ENCODE measurements at places on chromosomes 5 and 9.

- DNase-seq = no peak
Observed at GRCh38 chr9:101849102-101849707, 110.8 kb upstream of the GRIN3A start.

DNA sequence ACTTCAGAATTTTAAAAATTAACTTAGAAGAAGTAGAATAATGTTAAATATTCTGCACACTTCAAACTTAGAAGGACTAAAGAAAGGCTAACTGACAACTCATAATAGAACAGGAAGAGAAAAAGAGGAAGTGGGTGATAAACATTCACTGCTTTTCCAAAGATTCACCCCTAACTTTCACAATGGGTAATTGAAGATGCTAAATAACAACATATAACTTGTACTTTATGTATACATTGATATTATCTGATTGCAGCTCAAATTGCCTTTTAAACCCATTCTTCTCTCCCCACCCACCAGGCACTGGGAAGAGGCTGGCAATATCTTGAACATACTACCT lies 376.6 kb downstream of the EFNA5 start:
- no peak for DNase-seq

GRCh38 chr9:27432308-27432707 lies 91.8 kb upstream of the IFNK start:
- DNase-seq = no peak

DNA sequence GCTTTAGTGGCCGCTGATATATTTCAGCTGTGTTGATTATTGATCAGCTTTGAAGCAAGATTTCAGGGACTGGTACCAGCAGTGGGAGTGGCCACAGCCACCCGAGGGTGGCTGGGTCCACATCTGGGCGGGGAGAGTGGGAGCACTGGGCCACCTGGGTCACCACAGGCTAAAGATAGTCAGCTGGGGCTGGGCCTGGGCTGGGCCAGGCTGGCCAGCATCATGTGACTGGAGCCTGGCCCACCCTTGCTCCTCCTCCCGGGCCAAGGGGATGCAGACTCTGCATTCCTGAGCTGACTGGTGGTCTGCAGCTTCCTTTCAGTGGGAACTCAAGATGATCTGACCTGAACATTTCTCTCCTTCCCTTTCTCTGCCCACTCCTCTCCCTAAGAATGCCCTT lies 27.1 kb downstream of the LARP1 start:
- DNase-seq = no peak

DNA sequence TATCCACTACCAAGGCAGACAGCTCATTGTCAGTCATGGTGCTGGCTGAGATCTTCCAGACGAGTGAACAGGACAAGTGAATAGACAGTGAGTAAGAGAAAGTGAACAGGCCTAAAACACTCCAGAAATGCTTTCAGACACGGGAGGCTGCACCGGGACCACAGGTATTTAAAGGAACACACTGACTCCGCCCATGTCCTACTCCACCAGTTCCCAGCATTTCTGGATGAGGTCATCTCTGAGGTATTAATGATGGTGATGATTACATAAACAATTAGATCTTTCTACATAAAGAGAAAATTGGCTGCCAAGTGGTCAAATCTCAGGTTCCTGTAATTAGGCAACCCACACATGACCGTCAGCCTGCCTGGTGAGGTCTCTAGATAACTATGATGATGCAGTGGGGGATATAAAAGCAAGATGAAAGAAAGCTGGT lies at the start of gene ACTBL2:
ACTBL2 (minus strand) TSS at position 141 of the 436 bp plus-strand sequence; CDS start at position 37, 104 bp downstream.
- no peak for DNase-seq

DNA sequence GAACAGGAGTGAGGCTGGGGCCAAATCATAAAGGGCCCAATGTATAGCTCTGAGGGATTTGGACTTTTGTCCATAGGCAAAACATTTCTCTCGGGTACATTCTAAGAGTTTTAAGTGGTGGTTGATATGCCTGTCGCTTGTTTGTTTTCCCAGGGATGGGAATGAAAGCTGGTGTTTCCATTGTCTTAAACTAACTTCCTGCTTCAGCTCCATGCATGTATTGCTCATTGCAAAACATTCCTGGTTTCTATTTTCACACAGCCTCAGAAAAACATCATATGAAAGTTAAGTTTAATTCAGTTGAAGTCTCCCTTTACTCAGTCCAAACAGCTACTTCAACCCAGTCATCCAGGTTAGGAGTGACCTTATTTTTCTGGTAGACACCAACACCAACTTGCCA lies 235.0 kb downstream of the ACTL7B start:
- DNase-seq = no peak

- no peak for DNase-seq
Observed at GRCh38 chr9:80555782-80556325, 984.1 kb downstream of the TLE4 start.

DNA sequence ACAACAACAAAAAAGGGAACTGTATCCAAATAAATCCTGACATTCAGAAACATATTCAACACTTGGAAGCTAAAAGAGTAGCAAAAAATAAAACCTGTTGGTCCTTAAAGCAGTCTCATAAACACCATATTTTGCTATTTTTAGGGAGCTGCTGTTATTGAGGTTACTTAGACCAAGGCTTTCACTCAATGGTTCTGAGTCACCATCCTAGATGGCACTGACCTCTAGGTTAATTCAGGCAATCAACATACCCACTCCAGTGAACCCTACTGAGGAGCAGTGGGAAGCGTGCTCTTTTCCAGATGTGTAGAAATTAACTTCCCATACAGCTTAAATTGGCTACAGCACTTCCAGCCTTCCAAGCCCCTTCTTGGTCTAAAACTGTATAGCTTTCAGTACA lies 5.2 kb downstream of the GNAQ start:
- no peak for DNase-seq

DNA sequence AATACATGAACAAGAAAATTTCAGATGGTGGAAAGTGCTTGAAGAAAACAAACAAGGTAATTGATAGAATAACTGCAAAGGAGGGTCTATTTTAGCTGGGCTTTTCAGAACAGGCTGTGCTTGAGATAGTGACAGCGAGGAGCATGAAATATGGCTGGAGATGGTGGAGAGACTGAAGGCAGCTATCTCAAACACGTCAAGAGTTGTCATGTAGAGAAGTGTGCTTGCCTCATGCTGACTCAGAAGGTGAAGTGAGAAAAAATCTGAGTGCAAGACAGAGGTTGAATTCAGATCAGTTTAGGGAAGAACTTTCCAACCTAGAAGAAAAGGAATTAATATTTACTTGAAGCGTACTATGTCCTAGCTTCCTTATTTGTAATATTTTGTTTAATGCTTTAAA lies 115.5 kb upstream of the RANBP3L start:
- DNase-seq = no peak

DNA sequence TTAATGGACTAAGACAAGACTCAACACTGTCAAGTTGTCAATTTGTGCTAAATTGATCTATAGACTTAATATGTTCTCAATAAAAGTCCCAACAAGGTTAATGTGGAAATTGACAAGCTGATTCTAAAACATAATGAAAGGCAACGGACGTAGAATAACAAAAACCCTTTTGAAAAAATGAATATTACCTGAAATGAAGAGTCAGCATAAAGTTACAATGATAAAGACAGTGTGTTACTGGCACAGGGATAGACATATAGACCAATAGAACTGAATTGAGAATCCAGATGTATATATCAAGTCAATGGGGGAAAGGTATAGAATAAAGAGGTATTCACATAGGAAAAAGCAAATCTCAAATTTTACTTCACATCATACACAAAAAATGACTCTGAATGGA lies 37.7 kb upstream of the BARX1 start:
- no peak for DNase-seq

GRCh38 chr5:57497733-57498132 lies 15.1 kb upstream of the ACTBL2 start:
- DNase-seq = no peak

GRCh38 chr9:16429671-16430070 lies 440.8 kb downstream of the BNC2 start:
- DNase-seq = no peak

- no peak for DNase-seq
Observed at GRCh38 chr5:10502578-10502977, 60.9 kb downstream of the ROPN1L start.

DNA sequence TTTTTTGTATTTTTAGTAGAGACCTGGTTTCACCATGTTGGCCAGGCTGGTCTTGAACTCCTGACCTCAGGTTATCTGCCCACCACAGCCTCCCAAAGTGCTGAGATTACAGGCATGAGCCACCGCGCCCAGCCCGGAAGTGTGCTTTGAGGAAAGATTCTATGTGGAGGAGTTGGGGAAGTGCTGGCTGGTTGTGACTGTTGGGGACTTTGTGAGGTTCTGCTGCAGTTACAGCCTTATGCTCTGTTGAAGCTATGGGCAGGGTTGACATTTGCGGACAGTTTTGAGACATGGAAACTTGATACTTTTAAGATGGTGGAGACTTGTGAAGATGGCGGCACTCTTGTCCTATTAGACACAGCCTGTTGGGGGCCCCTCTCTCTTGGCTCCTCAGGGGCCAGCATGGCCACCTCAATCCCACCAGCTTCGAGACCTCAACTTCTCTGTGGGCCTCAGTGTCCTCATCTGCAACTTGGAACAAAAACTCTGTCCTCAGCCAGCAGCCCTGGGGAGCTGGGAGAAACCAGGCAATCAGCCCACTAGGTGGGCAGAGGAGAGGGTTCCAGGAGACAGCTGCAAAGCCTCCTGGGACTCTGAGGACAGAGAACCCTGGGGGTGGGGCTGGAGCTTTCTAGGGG lies 24.9 kb downstream of the C9orf50 start:
- DNase-seq = no peak

- no peak for DNase-seq
Observed at GRCh38 chr9:79371301-79371700, 200.5 kb upstream of the TLE4 start.

DNA sequence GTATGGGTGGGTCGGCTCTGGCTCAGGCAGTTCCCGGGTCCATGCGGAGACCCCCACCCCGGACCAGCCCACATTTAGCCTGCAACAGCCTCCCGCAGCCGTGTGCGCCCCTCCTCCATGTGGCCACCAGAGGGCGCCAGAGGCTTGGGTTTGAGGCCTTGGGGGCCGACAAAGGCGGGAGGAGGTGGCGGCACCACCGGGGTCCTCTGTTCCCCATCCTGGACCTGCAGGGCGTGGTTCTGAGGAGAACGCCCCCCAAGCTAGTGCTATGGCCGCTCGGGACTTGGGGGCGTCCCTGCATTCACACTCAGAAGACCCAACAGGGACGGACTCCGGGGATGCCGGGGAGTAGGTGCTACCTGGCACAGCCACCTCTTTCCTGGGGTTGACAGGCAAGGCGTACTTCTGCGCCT lies 16.5 kb downstream of the ASS1 start:
- peak; percentile 72 for DNase-seq

- DNase-seq = no peak
Observed at GRCh38 chr5:14173377-14174229, 30.5 kb downstream of the TRIO start.

- DNase-seq = no peak
Observed at GRCh38 chr5:3345195-3345594, 250.4 kb upstream of the IRX1 start.

- peak; percentile 28 for DNase-seq
Observed at GRCh38 chr5:81626524-81626923, 124.4 kb downstream of the SSBP2 start.

- no peak for DNase-seq
Observed at GRCh38 chr5:55708732-55709131, 3.4 kb downstream of the SLC38A9 start.

GRCh38 chr9:86983620-86984259 lies 36.4 kb upstream of the GAS1 start:
- DNase-seq = peak; percentile 41

- DNase-seq = no peak
Observed at GRCh38 chr9:91163444-91163772, 198.3 kb downstream of the AUH start.

DNA sequence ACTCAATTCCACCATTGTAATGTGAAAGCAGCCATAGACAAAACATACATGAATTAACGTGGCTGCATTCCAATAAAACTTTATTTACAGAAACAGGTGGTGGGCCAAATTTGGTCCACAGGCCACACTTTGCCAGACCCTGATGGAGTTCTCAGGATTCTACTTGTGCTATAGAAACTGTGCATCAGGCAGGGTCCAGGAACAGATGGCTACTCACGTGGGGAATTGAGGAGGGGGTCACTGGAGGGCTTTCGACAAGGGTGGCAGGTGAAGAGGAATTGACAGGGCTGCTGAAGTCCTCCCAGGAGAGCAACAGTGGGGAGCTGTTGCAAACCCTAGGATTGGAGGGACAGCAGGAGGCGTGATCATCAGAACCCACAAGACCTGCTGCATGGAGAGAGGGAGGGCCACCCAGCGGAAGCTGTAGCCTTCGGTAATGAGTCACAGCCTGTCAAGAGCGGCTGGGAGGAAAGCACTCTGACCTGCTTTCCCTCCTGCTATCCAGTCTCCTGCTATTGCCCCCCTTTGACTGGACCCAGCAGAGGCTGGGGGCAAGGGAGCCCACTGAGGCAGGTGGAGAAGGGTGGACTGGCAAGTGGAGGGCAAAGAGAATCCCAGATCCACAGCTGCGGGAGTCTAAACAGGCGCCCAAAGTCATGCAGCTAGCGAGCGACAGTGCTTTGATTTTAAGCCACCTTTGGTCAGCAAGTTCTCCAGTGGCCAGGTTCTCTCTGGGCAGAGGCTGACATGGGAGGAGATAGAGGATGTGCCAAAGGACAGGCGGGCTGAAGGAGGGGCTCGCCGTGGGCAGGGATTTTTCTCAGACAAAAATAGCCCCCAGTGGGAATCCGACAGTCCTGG lies 138.3 kb upstream of the SMIM23 start:
- DNase-seq = no peak

GRCh38 chr5:108735790-108736189 lies 11.9 kb upstream of the FER start:
- DNase-seq = no peak

- DNase-seq = no peak
Observed at GRCh38 chr5:175887463-175887862, 16.1 kb downstream of the CPLX2 start.

GRCh38 chr5:149060325-149060724 lies 2.5 kb downstream of the SH3TC2 start:
- no peak for DNase-seq

DNA sequence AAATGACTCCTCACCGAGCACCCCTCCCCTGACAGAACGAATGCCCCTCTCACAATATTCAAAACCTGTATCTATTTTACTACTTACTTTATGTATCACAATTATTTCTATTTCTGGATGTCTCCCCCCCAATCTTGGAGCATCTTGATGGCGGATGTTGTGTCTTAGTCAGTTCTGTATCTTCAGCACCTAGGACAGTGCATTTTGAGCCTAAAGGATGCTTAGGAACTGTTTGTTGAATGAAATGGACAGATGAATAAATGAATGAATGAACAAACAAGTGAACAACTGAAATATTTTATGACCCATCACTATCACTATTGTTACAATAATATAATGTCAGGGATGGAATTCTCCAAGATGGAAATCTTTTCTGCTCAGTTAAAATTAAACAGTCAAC lies 295.7 kb downstream of the DNAH5 start:
- no peak for DNase-seq

GRCh38 chr9:106218427-106218826 lies 524.1 kb downstream of the TMEM38B start:
- DNase-seq = no peak
